ENCODE measurements at places on chromosomes 16 and 17.

DNA sequence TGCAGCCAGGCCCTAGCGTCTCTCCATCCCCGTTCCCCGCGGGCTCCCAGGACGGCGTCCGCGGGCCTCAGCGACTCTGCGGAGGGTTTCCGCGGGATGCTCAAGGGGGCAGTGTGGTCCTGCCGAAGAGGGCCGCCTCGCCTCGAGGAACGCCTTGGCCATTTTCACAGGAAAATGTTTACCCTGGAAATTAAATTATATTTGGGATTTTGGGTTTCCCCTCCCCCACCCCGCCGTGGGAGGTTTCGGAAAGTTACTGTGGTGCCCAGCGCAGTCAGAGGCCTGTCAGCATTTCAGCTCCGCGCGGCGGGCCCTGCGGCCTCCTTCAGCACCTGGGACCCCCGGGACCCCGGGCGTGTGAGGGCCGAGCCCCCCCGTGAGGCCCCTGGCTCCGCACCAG, 94.5 kb downstream of the PCTP start:
- DNase-seq, result peak; percentile 40

GRCh38 chr16:11170696-11171447, 85.1 kb downstream of the SOCS1 start:
- no peak for DNase-seq

DNA sequence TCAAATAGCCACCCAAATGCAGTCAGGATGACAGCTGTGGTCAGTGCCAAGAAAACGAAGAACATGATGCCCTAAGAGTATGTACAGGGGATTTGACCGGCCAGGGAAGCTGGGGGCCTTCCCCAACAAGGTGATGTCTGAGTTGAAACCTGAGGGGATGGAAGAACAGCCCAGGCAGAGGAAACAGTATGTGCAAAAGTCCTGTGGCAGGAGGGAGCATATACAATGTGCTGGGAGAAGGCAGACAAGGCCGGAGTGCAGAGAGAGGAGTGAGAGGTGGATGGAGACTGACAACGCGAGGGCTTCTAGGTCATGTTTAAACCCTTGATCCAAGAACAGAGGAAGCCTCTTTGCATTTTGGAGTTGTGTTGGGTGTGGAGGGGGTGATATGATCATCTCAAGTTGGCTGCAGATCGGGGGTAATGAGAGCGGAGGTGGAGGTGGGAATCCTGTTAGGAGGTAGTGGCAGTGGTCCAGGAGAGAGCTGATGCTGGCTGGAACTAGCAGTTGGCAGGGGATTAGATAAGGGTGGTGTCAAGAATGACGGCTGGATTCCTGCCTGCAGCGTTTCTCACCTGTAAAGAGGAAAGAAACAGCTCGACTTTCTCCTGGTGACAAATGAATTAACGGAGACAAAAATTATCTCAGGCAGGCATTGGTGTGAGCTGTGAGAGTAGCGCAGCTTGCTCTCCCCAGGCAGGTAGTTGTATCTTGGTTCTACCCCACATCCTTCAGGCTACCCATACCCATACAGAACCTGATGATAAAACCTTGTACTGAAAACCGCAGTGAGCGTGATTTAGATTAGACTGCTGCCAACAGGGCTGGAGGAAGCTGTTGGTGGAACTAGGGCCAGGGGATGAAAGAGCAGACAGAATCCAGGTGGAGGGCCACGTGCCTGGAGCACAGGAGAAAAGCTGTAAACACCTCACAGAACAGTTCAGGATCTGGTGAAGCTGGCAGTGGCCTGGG, 37.2 kb upstream of the NGFR start:
- DNase-seq, result no peak

GRCh38 chr16:8905168-8905762, 23.1 kb downstream of the LITAFD start:
- no peak for DNase-seq

GRCh38 chr17:1241929-1242328, 28.3 kb upstream of the BHLHA9 start:
- no peak for DNase-seq

DNA sequence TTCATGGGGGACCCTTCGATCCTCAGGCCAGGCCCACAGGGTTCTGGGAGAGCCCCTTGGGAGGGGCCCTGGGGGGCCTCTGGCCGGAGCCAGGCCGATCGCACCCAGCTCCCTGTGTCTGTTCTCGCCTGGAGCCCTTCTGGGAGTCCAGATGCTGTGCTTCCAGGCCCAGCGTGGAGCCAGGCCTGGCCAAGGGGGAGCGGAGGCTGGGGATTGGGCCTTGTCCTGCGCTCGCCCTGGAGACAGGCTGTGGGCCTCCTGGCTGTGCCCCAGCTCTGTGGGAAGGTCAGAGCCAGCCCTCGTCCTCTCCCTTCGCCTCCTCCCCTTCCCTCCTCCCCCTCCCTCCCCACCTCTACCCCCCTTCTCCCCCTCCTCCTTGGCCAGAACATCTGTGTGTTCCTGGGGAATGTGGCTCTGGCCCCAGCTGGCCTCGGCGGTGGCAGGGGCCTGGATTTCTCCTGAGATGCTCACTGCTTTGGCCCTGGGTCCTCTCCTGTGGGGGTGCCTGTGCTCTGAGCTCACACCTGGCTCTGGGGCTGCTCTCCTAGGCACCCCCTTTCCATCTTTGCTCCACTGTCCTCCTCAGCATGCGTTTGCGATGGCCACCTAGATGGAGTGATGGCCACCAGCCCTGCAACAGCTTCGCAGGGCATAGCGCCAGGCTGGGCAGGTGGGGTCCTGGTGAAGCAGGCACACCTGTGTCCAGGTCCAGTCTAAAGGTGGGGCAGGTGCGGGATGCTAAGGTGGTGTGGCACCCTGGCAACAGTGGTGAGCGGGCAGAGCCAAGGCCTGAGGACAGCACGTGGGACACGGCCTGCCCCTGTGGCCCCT, 90.6 kb upstream of the CIBAR2 start:
- no peak for DNase-seq

DNA sequence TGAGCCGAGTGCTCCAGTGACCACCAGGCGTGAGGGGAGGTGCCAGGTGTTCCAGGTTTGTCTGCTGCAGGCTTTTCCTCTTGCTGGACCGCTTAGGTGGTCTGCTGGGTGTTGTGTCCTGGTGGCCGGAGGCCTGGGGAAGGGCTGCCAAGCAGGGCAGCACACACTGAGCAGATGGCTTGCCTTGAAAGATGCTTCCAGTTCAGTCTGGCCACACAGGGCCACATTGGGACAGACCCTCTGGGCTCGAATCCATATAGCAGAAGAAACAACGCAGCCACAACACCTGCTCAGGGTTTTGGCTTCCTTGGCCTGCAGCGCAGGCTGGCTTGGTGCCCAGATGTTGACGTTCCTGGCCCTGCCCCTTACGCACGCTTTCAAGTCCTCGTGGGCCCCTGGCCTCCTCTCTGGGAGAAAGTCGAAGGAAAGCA, 24.8 kb downstream of the GINS2 start:
- no peak for DNase-seq

- DNase-seq, result no peak
These were observed 35.3 kb downstream of the FAM20A start for GRCh38 chr17:68565661-68566441.

GRCh38 chr16:10521681-10522274, 58.6 kb downstream of the EMP2 start:
- DNase-seq, result peak; percentile 43

DNA sequence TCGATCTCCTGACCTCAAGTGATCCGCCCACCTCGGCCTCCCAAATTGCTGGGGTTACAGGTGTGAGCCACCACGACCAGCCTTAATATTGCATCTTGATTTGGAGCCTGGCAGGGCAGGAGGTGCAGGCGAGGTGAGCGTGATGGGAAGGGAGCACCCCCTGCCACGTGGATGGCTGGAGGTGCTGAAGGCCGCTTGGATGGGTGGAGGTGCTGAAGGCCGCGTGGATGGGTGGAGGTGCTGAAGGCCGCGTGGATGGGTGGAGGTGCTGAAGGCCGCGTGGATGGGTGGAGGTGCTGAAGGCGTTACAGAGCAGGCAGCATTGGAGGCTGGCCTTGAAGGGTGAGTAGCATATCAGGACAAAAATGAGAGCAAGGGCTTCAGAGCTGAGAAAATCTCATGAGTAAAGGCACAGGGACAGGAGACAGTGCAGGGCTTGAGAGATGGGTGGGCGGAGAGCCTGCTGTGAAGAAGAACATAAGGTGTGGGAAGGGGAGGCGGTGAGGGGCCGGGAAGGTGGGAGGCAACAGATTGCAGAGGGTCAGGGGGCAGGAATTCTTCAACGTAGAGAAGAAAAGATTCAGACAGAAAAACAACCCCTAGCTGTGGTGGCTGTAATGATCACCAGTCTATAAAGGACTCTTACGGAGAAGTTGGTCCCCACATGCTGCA, 101.7 kb upstream of the SEC14L1 start:
- no peak for DNase-seq

GRCh38 chr17:71870546-71870862, 250.3 kb upstream of the SOX9 start:
- no peak for DNase-seq

DNA sequence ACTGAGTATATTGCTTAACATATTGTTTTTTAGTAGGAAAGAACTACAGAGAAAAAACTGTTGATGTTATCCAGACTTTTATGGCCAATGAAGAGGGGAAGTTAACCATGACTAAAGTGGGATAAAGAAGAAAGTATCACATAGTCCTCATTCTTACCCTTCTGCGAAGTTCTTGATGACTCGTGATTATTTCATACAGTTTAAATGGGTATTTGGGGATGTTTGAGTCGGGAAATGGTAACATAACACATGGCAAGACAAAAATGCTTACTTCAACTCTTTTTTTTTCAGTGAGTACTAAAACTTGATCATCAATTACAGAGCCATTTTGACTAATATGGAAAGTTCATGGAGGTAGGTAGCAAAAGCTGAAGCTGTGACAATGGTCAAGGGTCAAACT, 4.9 kb downstream of the POLG2 start:
- DNase-seq, result no peak

DNA sequence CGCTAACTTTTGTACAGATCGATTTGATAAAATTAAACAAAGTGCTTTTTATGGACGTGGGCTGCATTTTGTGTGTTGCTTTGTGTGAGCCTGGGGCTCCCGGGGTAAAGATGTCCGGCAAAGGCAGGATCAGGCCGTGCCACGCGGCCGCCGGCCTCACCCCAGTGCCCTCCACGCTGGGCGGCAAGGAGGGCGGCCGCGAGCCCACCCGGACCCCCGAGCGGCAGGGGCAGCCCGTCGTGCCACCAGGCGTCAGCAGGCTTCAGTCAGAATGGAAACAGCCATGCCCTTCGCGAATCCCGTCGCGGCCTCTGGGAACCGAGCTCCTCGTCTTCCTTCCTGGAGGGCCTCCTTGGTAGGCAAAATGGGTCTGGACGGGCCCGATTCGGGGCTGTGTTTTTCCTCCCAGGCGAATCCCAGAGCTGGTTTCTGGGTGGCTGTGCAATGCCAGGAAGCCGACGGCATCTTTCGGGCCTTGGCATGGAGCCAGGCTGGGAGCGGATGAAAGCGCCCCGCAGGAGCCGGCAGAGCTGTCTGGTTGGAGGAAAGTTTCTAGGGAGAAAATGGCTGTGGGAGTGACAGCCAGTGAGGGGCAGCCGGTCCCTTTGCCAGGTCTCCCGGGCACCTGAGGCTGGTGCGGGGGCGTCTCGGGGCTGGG, 5.5 kb downstream of the SOX8 start:
- DNase-seq, result no peak

GRCh38 chr17:69213059-69213813, 15.4 kb downstream of the ABCA10 start:
- no peak for DNase-seq

GRCh38 chr16:83301971-83302370, 505.8 kb upstream of the HSBP1 start:
- no peak for DNase-seq

- DNase-seq, result no peak
These were observed 34.4 kb downstream of the NLRC3 start for GRCh38 chr16:3542601-3543373.

GRCh38 chr17:32689348-32689747, 187.6 kb downstream of the MYO1D start:
- DNase-seq, result no peak

DNA sequence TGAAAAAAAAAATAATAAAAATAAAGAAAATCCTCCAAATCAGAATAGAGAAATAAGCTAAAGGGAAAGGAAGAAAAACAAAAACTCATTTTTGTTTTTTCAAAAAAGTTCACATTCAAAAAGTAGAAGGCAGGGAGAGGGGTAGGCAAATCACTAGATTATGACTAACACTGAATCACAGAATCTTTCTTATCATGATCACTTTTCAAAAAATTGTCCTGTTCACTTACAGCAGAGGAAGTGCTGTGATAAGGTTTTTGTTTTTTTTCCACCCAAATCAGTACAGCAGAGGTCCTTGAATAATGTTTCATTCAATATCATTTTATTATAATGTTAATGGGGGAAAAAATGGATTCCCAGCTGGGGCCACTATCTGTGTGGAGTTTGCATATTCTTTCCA, 106.4 kb downstream of the CA4 start:
- no peak for DNase-seq

GRCh38 chr16:7423434-7424044, 90.9 kb downstream of the RBFOX1 start:
- no peak for DNase-seq

GRCh38 chr16:49499869-49500610, 126.4 kb downstream of the C16orf78 start:
- DNase-seq, result no peak

DNA sequence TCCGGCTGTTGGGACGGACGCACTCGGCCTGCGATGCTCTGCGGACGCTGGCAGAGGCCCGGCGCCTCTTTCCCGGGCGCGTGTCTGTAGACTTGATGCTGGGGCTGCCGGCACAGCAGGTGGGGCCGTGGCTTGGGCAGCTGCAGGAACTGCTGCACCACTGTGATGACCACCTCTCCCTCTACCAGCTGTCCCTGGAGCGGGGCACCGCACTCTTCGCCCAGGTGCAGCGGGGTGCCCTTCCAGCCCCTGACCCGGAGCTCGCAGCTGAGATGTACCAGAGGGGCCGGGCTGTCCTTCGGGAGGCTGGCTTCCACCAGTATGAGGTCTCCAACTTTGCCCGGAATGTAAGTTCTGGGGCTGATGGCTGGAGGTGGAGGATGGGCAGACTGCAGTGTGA, 3.5 kb downstream of the RSAD1 start:
- DNase-seq, result no peak

GRCh38 chr16:17374668-17375255, 96.0 kb downstream of the XYLT1 start:
- DNase-seq, result no peak

GRCh38 chr17:16438173-16438556, 22.8 kb downstream of the TRPV2 start:
- DNase-seq, result no peak

DNA sequence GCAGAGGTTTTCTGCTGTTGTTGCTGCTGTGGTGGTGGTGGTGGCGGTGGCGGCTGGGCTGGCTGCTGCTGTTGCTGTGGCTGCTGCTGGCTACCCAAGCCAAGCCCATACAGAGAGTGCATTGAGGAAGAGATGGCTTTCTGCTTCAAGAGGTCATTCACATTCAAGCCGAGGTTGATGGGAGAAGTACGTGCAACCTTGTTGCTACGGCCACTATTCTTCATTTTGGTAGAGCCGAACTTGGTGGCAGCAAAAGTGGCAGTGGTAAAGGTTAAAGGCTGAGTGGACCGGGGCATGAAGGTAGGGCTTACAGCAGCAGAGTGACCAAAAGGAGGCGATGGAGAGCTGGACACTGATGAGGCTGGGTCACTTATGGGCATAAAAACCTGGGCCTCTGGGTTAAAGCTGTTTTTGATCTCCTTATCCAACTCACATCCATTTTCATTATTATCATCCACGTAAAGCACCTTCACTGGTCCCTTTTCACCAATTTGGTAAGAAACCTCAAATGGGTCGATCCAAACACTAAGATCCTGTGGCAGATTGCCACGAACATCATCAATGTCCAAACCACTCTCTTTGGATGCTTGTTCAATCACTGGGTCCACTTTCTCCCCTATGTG, 2.8 kb downstream of the TOB1 start:
- no peak for DNase-seq

- DNase-seq, result no peak
These were observed 4.1 kb upstream of the C1QTNF1 start for GRCh38 chr17:79019632-79020584.

GRCh38 chr16:47110939-47111338, 32.8 kb downstream of the NETO2 start:
- no peak for DNase-seq

All from HuH-7.5 (cell line).